ENCODE measurements at places on chromosomes 6 and 20.
A peak's percentile ranks its signal among the peaks of the same experiment; 100 is the strongest.

- DNase-seq, result no peak
Observed at GRCh38 chr6:163356324-163356723, 58.2 kb upstream of the QKI start.

- no peak for DNase-seq
Observed at GRCh38 chr6:111739257-111739696, 133.6 kb upstream of the TRAF3IP2 start.

DNA sequence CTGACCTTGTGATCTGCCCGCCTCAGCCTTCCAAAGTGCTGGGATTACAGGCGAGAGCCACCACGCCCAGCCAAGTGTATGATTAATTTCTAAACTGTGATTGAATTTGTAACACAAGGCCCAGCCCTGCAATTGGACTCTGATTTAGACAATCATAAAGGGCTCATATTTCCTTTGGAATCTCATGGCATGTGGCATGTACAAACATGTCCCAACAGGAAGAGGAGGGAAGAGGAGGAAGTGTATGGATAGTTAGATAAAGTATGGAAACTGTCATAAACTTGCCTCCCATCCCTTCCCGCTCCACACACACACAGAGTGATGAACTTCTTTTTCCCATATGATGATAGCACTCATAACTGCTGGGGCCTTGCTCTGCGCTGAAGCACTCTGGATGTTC, 27.2 kb upstream of the QKI start:
- no peak for DNase-seq

DNA sequence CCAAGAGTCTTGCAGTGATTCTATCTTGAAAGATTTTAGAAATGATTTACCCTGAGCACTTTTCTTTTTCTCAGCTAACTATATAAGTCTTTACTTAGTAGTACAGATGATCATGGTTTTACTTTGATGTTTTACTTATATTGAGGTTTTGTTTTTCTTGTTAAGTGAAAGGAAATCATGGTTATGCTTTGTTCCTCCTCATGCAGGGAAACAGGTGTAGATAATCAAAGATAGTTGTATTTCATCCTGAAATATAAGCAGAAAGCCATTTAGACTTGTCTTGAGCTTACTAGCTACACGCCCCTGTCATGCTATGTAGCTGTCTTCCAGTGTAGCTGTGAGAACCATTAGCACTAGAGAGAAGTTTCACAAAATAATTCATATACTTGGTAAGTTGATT, 113.9 kb downstream of the HIVEP1 start:
- no peak for DNase-seq

DNA sequence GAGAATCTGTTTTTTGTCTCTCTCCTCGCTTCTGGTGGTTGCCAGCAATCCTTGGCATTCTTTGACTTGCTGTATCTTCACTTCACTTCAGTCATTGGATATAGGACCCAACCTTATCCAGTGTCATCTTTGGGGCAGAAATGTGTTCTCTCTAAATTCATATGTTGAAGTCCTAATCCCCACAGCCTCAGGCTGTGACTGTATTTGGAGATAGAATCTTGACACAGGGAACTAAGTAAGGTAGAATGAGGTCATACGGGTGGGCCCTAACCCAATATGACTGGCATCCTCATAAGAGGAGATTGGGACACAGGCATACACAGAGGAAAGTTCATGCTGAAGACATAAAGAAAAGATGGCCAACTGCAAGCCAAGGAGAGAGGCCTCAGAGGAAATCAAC, 51.9 kb upstream of the TPD52L1 start:
- no peak for DNase-seq

GRCh38 chr6:89637960-89638319, 607 bp downstream of the LYRM2 start:
- peak; percentile 5 for DNase-seq

DNA sequence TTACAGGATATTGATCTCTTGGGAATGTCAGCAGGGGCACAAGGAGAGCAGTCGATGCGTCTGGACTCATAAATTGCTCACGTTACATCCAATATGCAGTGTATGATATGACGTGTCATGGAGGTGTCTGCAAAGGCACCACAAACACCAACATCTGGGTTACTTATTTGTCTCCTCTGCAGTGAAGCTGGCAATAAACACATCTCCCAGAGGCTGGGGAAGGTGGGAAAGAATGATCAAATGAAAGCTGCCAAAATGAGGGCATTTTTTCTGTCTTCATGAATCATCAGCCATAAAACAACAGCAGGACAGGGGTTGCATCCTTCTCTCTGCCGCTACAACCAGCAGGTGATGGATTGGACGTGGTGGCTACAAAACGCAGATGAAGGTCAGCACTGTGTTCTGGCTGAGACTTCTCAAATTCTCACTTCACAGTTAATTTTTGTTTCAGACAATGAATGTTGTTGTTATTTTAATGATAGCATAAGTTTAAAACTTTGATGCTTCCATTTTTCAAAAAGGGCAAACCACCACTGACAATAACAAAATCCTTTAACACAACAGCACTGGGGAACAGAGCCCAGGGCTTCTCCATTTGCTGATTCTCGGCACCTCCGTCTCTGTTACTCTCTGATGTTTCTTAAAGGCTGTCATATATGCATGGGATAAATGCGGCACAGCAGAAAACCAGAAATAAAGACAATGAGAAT, 47.5 kb downstream of the ERMARD start:
- DNase-seq, result no peak

GRCh38 chr6:41936073-41936837, 5.4 kb downstream of the CCND3 start:
- peak; percentile 81 for DNase-seq
